RWPE1 (cell line): ENCODE measurements at places on chromosomes 3 and 15.

GRCh38 chr3:165522386-165522785, 314.8 kb downstream of the BCHE start:
- no peak for DNase-seq

- no peak for DNase-seq
These were observed 375.9 kb downstream of the RSL24D1 start for GRCh38 chr15:54820811-54821210.

GRCh38 chr15:33722005-33722672, 246.2 kb upstream of the CHRM5 start:
- no peak for DNase-seq

- no peak for DNase-seq
These were observed 113.9 kb downstream of the GABRG3 start for GRCh38 chr15:27084844-27085243.

GRCh38 chr3:35544976-35545375, 94.3 kb upstream of the ARPP21 start:
- no peak for DNase-seq

- DNase-seq, result no peak
These were observed 12.4 kb downstream of the GLYCTK start for GRCh38 chr3:52299879-52300611.
